DMS53 (cell line): ENCODE measurements at places on chromosomes 5 and 9.

- no peak for DNase-seq
Measured at GRCh38 chr9:133456409-133456808, 3.4 kb upstream of the CACFD1 start.

- DNase-seq = no peak
Measured at GRCh38 chr5:105259581-105260217, 1697.1 kb upstream of the NUDT12 start.

DNA sequence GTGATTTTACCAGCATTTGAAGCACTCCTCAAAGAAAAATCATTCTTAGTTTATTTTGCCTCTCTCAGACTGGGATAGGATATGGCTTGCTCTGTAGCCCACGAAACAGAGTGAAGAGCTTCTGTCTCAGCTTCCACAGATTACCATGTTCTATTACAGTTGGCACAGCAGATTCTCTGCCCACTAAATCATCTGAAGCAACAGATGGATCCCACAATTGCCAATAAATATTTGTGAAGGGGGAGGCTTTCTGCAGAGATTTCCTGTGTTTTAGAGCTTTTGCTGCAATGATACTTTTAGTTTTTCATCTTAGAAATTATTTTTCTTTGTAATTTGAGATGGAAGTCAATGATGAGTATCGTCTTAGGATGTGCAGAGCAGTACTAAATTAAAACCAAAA is 12.3 kb upstream of the MAP3K1 start:
- DNase-seq = no peak

DNA sequence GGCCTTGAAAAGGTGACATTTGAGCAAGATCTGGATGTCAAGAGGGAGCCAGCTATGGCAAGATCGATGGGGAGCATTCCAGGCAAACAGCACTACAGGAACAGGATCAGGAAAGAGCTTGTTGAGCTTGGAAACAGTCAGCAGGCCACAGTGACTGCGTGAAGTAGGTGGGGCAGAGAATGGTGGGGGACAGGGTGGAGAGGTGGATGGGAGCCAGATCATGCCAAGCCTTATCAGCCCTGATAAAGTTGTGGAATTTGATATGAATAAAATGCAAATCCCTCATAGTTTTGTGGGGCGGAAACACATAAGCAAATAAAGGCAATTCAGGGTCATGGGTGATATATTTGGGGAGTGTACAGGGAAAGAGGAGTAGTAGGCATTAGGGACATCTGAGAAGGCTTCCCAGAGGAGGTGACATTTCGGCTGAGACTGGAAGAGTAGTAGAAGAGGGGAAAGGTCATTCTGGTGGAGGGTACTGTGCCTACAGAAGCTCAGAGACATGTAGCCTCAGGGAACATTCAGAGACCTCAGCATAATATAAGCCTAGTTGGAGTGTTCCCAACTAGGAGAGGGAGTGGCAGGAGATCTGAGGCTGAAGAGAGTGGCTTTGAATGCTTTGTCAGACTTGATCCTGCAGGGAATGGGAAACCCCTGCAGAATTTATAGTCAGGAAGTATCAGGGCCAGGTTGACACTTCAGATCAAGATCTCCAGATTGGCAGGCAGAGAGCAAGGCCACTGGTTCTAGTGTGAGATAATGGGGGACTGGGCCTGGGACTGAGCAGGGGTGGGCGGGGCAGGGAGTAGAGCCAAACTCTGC is 9.7 kb upstream of the CYSTM1 start:
- DNase-seq = no peak

DNA sequence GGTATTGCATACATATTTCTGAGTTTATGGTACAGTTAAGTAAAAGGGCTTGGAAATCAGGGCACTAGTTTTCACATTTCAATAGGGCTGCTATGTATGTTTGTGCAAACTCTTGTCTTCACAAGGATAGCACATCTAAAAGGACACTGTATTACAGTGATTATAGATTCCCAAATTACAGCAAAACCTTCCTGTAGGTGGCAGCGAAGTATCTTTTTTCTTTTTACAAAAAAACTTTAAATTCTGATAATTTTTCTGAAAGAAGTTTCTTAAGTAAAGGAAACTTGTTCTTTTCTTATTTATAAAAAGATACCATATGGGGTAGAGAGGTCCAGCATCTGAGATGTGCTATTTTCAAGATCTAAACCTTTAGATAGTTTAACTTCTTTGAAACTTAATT is 337.8 kb downstream of the PTPRD start:
- no peak for DNase-seq

- DNase-seq = no peak
Measured at GRCh38 chr5:132472431-132472830, 18.1 kb downstream of the IRF1 start.
